ENCODE measurements at places on chromosomes 11 and 22. TPM values are rescaled to one million over a fixed set of nuclear protein-coding genes. Genes with fewer than 3 reads are reported as not detected.

GRCh38 chr11:11866203-11866602, 24.4 kb downstream of the USP47 start:
- H3K27me3 ChIP-seq = no peaks in the 10 kb centered on the region
- H3K4me3 ChIP-seq = no peak overlapping the region
- H3K4me1 ChIP-seq = peaks cover 11% of the 10 kb centered on the region
- H3K36me3 ChIP-seq = peaks cover 2% of the 10 kb centered on the region
- H3K27ac ChIP-seq = no peak overlapping the region

Gene VSIG10L2
- not detected for total RNA-seq

GRCh38 chr11:114185436-114185835, 110.8 kb upstream of the NNMT start:
- no peak for DNase-seq
- no peaks in the 10 kb centered on the region for H3K27me3 ChIP-seq
- peaks cover 50% of the 10 kb centered on the region for H3K4me1 ChIP-seq
- H3K36me3 ChIP-seq = no peaks in the 10 kb centered on the region
- H3K4me3 ChIP-seq = no peak overlapping the region

GRCh38 chr22:25930083-25930482, 188.1 kb downstream of the MYO18B start:
- H3K4me3 ChIP-seq = no peak overlapping the region
- H3K36me3 ChIP-seq = no peaks in the 10 kb centered on the region
- no peak for DNase-seq
- peaks cover 4% of the 10 kb centered on the region for H3K27me3 ChIP-seq

Gene NXPE1
- not detected for total RNA-seq

DNA sequence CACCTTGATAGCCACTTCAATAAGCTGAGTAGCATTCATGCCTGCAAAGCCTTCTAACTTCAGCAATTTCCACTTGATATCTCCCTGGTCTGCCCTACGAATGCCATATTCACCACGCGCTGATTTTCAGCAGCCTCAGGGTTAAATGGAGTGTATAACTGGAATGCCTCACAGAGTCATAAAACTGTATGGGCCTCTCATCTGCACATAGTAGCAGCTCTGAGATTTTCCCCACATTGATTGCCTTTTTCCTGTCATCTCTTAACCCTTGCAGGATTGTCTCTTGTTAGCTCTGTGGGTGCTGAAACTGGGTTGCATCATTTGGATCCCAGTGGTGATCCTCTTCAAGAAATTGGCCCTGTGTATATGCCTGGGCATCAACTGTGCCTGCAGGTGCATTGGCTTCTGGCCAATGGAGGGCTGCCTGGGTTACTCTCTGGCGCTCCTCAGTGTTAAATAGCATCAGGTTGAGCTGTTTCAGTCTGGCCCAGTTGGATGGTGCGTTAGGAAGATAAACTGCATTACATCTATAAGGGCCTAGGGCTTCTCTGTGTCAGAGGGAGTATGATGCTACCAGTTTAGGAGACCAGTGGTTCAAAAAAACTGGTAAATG, 17.4 kb upstream of the GLYATL1 start:
- peaks cover 5% of the 10 kb centered on the region for H3K4me1 ChIP-seq
- no peaks in the 10 kb centered on the region for H3K27me3 ChIP-seq
- DNase-seq = no peak
- no peak overlapping the region for H3K4me3 ChIP-seq
- no peaks in the 10 kb centered on the region for H3K36me3 ChIP-seq
- no peak overlapping the region for H3K27ac ChIP-seq

Gene VWCE
- total RNA-seq = 0.64 TPM

GRCh38 chr11:32034680-32035079, 56.2 kb upstream of the RCN1 start:
- H3K36me3 ChIP-seq = no peaks in the 10 kb centered on the region
- H3K27me3 ChIP-seq = peaks cover 4% of the 10 kb centered on the region
- H3K27ac ChIP-seq = no peak overlapping the region
- H3K4me3 ChIP-seq = no peak overlapping the region
- no peak for DNase-seq

DNA sequence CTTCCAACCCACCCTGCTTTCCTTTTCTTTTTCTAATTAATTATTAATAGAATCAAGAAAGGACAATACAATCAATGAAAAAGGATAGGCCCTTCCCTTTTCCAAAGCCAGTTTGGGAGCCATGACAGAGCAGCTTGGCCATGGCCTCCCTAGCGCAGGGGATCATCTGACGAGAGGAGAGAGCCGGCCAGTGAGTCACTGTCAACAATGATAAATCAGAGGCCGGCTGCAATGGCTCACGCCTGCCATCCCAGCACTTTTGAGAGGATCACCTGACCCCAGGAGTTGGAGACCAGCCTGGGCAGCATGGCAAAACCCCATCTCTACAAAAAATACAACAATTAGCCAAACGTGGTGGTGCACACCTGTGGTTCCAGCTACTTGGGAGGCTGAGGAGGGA, 27.5 kb upstream of the KRTAP5-7 start:
- H3K27ac ChIP-seq = no peak overlapping the region
- no peak overlapping the region for H3K4me3 ChIP-seq
- DNase-seq = no peak
